CD4-positive, alpha-beta T cell treated with Interleukin-6 for 4 hours (primary cell): ENCODE measurements at places on chromosomes 1 and 21.

DNA sequence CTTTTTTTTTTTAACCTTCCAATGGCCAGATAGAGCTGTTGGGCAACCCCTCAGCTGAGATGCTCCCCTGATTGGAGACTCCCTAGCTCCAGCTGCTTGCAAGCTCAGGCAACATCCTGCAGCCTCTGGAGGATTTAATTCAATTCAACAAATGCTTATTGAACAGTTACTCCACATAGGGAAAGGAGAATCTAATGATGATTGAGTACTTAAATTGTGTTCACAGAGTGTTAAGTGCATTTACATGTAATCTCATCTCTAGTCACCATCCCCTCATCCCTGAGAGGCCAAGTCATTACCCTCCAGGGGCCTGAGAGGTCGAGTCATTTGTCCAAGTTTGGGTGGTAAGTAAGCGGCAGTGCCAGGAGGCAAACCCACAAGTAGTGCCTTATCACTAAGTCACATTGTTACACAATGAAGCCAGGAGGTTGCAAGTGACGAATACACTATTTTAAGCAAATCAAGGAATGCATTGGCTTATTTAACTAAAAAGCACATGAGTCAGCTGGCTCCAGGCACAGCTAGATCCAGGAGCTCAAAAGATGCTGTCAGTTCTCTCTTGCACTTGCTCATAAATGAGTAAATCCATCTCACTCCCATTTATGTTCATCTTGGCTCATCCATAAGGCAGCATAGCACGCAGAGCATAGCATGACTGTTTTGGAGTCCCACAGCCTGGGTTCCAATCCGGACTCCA, 64.3 kb downstream of the OPTC start:
- no peak for DNase-seq

GRCh38 chr1:205030896-205031295, 12.1 kb upstream of the CNTN2 start:
- no peak for DNase-seq

GRCh38 chr1:165773324-165773965, 4.8 kb upstream of the TMCO1 start:
- no peak for DNase-seq

DNA sequence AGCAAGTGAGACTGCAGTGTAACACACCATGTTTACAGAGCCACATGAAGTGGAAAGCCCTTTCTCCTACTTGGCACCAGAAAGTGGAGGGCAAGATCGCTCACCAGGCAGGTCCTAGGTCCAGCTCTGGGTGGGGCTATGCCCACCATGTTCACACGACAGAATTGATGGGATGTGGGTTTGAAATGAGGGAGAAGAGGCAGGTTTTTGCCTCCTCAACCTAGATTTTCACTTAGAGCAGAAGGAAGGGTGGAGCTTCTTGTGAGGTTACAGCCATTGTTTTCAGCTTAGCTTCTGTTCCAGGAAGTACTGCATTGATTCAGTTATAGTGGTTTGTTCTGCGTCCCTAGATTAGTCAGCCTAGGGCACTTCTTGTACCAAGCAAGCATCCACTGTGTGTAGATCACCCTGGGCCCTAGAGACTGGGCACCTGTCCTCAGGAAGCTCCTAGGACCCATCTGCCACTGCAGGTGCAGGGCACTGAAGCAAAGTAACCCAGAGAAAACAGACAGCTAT, 2.3 kb downstream of the CD53 start:
- peak; percentile 65 for DNase-seq

GRCh38 chr1:226728448-226728847, 10.6 kb downstream of the ITPKB start:
- no peak for DNase-seq

DNA sequence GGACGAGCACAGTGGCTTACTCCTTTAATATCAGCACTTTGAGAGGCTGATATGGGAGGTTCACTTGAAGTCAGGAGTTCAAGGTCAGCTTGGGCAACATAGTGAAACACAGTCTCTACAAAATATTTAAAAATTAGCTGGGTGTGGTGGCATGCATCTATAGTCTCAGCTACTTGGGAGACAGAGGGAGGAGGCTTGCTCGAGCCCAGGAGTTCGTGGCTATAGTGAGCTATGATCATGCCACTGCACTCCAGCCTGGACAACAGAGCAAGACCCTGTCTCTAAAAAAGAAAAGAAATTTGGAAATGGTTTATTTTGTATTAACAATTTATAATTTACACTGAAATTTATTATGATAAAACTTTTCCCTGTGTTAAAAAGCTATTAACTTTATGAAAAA, 1.7 kb upstream of the ANGPTL3 start:
- DNase-seq, result no peak

GRCh38 chr1:225509376-225509707, 81.5 kb upstream of the LBR start:
- DNase-seq, result no peak

DNA sequence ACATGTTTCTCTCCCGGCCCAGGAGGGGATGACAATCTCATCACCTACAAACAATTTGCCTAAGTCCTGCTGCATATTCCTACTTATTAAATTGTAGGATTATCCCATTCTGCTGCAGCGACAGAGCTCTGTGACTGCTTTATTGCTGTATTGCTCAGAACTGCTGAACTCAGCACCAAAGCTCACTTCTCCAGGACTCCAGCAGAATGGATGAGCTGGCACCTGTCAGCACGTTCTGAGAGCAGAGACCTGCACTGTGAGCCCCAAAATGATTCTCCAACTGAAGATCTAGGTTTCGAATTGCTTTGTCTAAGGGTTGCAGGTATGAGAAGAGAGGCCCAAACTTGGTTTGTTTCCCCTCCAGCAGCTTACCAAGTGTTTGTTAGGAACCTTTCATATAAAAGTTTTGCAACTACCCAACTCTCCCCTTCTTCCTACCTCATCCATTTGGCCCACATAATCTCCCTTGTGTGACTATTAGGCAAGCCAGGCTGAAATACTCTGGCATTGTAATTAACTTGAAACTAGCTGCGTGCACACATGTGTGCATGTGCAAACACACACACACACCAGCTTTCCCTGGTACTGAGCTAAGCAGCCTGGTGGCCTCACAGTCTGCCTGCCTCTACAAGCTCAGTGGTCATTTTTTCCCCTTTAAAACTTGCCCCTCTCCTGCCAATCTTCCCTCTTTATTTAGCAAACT, 161.4 kb upstream of the CAMK1G start:
- DNase-seq, result no peak

DNA sequence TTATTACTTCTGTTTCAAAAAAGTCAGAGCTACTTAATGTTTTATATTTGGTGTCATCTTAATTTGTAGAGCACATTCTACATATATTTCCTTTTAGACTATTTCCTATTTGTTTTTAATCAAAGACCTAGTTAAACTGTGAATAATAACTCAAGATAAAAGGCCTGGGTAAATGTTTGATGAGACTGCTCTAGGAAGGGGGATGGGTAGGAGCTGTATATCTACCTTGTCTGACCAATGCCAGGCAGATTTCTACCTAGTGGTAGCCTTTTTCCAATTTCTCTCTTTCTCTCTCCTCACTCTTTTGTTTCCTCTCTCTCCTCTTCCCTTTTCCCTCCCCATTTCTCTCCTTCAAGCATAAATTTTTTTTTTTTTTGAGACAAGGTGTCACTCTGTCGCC, 31.9 kb upstream of the IVNS1ABP start:
- DNase-seq, result no peak

GRCh38 chr1:240004086-240004749, 87.5 kb upstream of the FMN2 start:
- DNase-seq, result no peak

- DNase-seq, result no peak
Measured at GRCh38 chr21:36601362-36601761, 97.6 kb upstream of the SIM2 start.

GRCh38 chr1:98981917-98982513, 22.6 kb downstream of the PLPPR5 start:
- DNase-seq, result no peak

- DNase-seq, result no peak
Measured at GRCh38 chr1:96596226-96596922, 125.2 kb upstream of the PTBP2 start.

- DNase-seq, result no peak
Measured at GRCh38 chr1:170126696-170127095, 19.1 kb upstream of the NTMT2 start.

DNA sequence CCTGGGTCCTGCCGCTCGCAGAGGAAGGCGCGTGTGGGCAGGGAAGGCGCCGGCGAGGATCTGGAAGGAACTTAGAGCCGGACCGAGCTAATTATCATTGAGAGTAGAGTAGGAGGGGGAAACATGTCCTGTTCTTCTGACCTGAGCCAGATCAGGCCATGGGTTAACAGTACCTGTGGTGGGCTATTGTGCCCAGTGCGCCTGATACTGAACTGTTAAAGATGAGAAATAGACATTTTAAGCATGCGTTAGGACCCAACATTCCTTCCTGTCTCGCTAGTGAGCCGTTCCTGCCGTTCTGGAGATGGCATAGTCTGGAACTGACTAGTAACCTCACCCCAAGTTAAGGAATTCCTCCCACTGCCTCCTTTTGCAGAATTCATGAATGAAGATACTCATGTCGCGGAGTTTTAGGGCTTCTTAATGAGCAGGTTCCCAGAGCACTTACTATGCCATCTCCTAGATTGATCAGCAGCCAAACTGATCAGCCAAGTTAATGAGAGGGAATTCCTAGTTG, 870 bp downstream of the STRIP1 start:
- no peak for DNase-seq

DNA sequence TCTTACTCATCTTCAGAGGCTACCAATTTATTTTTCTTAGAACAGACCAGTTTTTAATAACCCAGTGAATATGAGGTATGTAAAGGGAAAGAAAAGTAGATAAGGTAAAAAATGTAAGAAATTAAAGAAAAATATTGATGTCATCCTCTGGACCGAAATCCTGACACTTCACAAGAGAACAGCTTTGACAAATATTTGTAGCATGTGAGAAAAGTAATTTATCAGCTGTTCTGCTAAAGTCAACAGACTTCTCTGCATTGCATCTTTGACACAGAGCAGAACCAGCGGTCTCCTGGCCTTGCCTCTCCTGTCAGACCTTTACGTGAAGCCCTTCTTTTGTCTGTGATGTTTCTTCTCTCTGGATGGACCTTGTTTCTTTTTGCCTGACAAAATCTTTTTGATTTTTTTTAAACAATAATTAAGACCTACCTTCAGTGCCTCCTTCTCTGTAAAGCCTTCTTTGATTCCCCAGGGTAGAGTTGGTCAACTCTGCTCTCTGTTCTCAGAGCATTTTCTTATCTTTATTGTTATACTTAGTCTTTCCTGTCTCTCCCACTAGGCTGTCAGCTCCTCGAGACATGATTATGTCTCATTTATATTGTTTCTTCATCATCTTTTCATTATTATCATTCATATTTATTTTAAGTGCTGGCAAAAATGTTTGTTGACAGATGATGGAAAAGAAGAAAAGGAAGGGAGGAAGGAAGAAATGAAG, 35.4 kb downstream of the RGS4 start:
- DNase-seq, result no peak

DNA sequence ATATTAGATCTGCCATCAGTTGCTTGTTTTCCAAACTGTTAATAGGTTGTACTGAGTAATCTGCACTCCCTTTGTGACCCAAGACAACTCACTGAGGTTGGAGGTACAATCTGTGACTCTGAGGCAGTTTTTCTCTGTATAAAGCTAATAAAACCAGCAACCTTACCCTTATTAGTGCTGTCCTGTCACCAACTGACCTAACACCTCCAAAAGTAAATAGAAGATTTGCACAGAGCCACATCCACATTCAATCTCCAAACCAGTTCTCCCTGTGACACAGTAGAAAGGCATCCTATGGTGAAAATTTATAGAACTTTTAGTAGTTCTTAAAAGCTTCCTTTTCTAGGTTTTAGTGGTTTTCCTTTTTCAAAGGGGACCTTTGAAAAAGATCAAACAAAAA, 140.4 kb upstream of the ADGRL2 start:
- DNase-seq, result no peak

- DNase-seq, result peak; percentile 63
Measured at GRCh38 chr1:2416403-2416802, 4.0 kb upstream of the PEX10 start.

DNA sequence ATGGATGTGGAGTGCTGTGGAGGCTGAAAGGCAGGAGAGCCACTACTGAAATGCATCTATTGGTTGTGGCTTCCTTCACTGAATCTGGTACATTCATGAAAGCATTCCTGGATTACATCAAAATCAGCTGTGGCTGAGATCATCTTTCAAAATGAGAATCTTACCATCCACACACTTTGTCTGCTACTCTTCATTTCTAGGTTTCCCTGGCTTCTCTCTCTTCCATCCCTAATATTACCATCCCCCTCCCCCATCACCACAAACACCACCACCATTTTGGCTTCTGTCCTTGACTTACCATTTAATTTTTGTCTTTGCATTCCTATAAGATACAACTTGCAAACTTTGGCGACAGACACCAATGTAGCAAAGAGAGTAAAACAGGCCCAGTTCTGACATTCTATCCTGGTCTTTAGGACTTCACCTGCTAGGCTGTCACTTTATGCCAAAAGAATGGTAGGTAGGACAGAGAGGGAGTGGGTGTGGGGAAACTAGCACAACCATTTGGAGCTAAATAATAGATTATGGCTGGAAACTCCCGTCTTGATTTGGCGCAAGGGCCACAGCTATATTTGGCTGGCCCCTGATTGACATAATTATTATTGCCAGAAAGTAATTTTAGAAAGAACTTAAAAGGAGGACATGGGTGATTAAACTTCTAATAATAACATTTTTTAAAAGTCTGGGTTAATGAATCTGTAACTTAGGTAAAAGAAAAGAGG, 15.1 kb upstream of the DUSP10 start:
- no peak for DNase-seq

DNA sequence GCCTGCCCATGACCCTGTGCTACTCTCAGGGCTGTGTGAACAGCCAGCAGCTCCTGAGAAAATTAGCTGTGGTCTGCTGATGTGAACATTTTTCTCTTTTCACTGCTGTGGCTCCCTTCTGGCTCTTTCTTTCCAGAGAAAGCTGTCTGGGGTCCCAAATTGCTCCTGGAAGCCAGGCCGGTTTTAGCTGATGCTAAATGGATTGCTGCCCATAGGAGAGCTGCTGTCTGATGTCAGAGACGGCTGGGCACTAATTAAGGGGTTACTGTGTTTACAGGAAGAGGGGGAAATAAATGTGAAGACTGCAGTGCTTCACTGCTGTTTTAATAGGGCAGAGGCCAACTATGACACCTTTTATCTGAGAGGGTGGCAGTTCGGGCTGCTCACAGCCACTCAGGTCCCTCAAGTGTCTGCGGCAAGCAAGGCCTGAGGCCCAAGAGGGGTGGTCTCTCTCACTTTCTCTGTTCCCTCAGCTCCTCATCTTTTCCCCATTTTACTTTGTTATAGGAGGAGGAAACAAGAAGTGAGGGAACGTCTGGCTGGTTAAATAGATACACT, 106.0 kb upstream of the GNG12 start:
- DNase-seq, result no peak

DNA sequence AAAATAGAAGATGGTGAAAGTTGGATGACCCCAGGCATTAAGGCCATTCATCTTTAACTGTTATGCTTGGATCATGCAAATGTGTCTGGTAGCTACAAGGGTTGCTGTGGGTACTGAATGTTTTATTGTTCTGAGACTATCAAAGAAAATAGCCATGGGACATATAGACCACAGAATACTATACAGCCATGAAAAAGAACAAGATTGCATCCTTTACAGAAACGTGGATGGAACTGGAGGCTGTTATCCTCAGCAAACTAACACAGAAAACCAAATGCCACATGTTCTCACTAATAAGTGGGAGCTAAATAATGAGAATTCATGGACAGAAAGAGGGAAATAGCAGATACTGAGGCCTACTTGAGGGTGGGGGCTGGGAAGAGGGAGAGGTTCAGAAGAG, 249.0 kb downstream of the LTN1 start:
- DNase-seq, result no peak

GRCh38 chr1:224615861-224616755, at the start of gene CNIH3:
Gene CNIH3 (plus strand): TSS chr1:224616317. CDS start chr1:224617175, 858 bp downstream.
- no peak for DNase-seq
